ENCODE measurements at places on chromosomes 5 and 9. TPM values are rescaled to one million over a fixed set of nuclear protein-coding genes. Genes with fewer than 3 reads are reported as not detected.

GRCh38 chr5:154418344-154418820 is 27.4 kb upstream of the SAP30L start:
- DNase-seq: no peak

GRCh38 chr5:142922223-142922952 is 152.2 kb downstream of the ARHGAP26 start:
- peak; percentile 78 for DNase-seq

GRCh38 chr9:120925535-120926396 is 830 bp downstream of the TRAF1 start:
- DNase-seq: peak; percentile 79

Gene CCDC192
- total RNA-seq: not detected

Gene LHFPL2
- 67.7 TPM for total RNA-seq
